ENCODE measurements at places on chromosomes 7 and 10. TPM values are rescaled to one million over a fixed set of nuclear protein-coding genes. Genes with fewer than 3 reads are reported as not detected.

GRCh38 chr10:67602268-67602950 lies 93.6 kb downstream of the CTNNA3 start:
- H3K4me3 ChIP-seq, result no peak overlapping the region
- no peaks in the 10 kb centered on the region for H3K4me1 ChIP-seq
- no peaks in the 10 kb centered on the region for H3K27me3 ChIP-seq
- no peak overlapping the region for H3K27ac ChIP-seq
- DNase-seq, result no peak

- no peak for DNase-seq
- no peaks in the 10 kb centered on the region for H3K36me3 ChIP-seq
- H3K4me3 ChIP-seq, result peak overlapping the region; percentile 71
- H3K27me3 ChIP-seq, result no peaks in the 10 kb centered on the region
Measured at GRCh38 chr10:48656914-48657305, 27.8 kb upstream of the WDFY4 start.

DNA sequence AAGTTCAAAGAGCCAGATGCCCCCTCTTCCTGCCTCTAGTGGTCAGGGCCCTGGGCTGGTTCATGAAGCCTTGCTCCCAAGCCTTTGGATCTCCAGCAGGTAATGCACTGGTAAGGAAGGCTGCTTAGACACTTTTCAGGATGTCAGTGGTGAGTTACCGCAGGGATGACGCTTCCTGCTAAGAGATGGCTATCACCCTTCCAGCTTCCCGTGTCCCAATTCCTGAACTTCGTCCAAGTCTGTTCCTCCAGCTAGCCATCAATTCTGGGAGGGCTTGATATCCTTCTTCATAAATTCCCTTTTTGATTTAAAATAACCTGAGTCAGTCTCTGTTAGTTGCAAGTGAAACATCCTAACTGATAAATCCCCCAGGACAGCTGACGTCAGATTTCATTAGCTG lies 221.2 kb downstream of the PLXNA4 start:
- peak; percentile 46 for DNase-seq
- H3K27ac ChIP-seq, result peak overlapping the region; percentile 11
- H3K27me3 ChIP-seq, result no peaks in the 10 kb centered on the region
- no peak overlapping the region for H3K4me3 ChIP-seq

GRCh38 chr7:79837915-79838314 lies 296.7 kb upstream of the GNAI1 start:
- H3K36me3 ChIP-seq, result no peaks in the 10 kb centered on the region
- H3K4me3 ChIP-seq, result no peak overlapping the region
- no peak overlapping the region for H3K27ac ChIP-seq
- no peaks in the 10 kb centered on the region for H3K4me1 ChIP-seq
- no peak for DNase-seq

DNA sequence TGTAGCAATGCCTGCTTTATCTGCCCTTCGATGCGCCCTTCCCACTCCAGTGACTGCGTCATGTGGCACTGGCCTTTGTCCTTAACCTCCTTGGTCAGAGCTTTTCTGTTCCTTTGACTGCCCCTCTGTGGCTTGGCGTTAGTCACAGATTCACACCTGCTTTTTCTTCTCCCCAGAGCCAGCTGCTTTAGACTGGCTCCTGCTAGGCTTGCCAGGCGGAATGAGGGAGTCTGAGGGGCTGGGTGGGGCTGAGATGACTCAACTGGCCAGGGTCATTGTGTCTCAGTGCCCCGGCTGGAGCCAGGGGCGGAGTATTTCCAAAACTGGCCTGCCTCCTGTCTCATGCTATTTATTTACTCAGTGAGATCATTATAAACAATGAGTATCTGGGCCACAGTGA lies 194.1 kb downstream of the EMX2 start:
- no peaks in the 10 kb centered on the region for H3K36me3 ChIP-seq
- H3K4me1 ChIP-seq, result no peaks in the 10 kb centered on the region
- H3K4me3 ChIP-seq, result no peak overlapping the region
- no peak for DNase-seq
- no peak overlapping the region for H3K27ac ChIP-seq

- no peaks in the 10 kb centered on the region for H3K36me3 ChIP-seq
- H3K4me1 ChIP-seq, result peaks cover 8% of the 10 kb centered on the region
- H3K27ac ChIP-seq, result no peak overlapping the region
- H3K27me3 ChIP-seq, result no peaks in the 10 kb centered on the region
- no peak overlapping the region for H3K4me3 ChIP-seq
Measured at GRCh38 chr7:147658392-147658967, 932.1 kb upstream of the C7orf33 start.

- no peak overlapping the region for H3K27ac ChIP-seq
- no peaks in the 10 kb centered on the region for H3K4me1 ChIP-seq
- H3K36me3 ChIP-seq, result no peaks in the 10 kb centered on the region
- no peak overlapping the region for H3K4me3 ChIP-seq
- no peaks in the 10 kb centered on the region for H3K27me3 ChIP-seq
Measured at GRCh38 chr10:10149899-10150298, 867.8 kb upstream of the CELF2 start.

DNA sequence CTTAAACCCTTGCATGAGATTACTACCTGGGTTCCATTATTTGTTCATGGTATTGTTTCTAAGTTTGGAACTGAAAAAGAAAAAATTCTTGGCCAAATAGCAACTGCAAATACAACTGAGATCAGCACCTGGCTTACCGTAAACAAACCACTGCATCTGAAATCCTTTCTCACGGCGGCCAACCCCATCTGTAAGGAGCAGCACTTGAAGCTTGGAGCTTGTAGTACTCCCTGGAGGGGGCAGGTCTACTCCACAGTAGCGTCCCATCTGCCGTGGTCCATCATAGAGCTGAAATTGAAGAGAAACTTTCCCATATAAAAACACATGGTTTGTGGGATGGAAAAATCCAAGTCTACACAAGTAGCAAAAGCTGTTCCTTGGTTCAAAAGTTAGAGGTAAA lies 109.9 kb downstream of the CUBN start:
- H3K27ac ChIP-seq, result no peak overlapping the region
- H3K4me1 ChIP-seq, result peaks cover 29% of the 10 kb centered on the region
- H3K36me3 ChIP-seq, result no peaks in the 10 kb centered on the region
- no peak overlapping the region for H3K4me3 ChIP-seq

DNA sequence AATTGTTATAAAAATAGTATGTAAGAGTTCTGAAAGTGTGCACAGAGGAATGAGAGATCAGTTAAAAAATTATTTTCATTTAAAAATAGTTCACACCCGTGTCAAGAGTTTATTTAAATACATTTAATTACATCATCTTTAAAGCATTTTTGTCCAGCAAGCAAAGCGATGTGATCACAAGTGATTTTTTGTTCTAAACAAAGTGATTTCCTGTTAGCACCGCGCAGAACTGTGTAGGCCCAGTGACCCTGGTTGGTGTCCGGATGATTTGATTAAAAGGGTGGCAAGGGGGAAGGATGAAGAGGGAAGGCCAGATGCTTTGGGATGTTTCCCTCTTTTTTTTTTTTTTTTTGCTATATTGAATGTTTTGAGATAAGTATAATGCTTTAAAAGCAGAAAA lies 227.8 kb upstream of the PITRM1 start:
- H3K4me3 ChIP-seq, result no peak overlapping the region
- no peaks in the 10 kb centered on the region for H3K27me3 ChIP-seq
- H3K4me1 ChIP-seq, result peaks cover 50% of the 10 kb centered on the region
- no peaks in the 10 kb centered on the region for H3K36me3 ChIP-seq
- peak overlapping the region; percentile 69 for H3K27ac ChIP-seq

- no peaks in the 10 kb centered on the region for H3K27me3 ChIP-seq
- no peak overlapping the region for H3K27ac ChIP-seq
- DNase-seq, result no peak
Measured at GRCh38 chr10:119256030-119256429, 48.7 kb downstream of the GRK5 start.

DNA sequence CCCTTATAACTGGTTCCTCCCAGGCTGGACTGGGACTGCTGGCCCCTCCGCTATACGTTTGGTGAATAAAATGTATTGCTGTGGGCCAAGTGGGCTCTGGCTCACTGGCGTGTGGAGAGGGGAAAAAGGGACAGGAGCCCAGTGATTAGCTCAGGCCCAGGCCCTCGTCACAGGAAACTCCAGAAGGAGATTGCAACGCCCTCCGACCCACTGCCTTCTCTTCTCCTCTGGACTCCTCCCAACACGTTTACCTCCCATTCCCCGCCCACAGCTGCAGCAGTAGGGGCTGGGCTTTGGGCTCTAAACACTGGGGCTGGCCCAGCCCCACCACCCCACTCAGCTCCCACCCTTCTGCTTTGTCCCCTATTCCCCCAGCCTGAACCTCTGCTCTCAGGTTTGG lies 173.9 kb downstream of the NEURL1 start:
- no peaks in the 10 kb centered on the region for H3K36me3 ChIP-seq
- peaks cover 7% of the 10 kb centered on the region for H3K4me1 ChIP-seq
- no peak overlapping the region for H3K27ac ChIP-seq
- no peak for DNase-seq

- no peaks in the 10 kb centered on the region for H3K27me3 ChIP-seq
- H3K27ac ChIP-seq, result no peak overlapping the region
- peaks cover 13% of the 10 kb centered on the region for H3K4me1 ChIP-seq
- H3K4me3 ChIP-seq, result no peak overlapping the region
- DNase-seq, result peak; percentile 90
- peaks cover 30% of the 10 kb centered on the region for H3K36me3 ChIP-seq
Measured at GRCh38 chr7:5497295-5498103, 73.9 kb upstream of the TNRC18 start.

DNA sequence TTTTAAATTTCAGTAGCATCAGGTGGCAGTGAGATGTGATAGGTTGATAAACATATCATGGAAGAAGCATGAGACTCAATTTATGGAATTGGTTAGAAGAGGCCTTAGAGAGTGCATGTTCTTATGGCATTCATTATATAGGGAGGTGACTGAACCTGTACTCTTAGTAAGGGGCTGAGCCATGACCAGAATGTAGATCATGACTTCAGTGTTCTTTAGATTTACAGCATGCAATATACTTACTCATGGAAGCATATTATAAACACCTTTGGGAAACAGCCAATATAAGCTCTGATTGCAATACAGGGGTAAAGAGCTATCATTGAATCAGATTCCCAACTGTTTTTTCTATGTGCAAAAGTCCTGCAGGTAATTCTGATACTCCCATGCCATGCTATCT lies 50.2 kb downstream of the NT5C3A start:
- no peak overlapping the region for H3K27ac ChIP-seq
- H3K36me3 ChIP-seq, result peaks cover 63% of the 10 kb centered on the region
- no peaks in the 10 kb centered on the region for H3K27me3 ChIP-seq
- H3K4me1 ChIP-seq, result no peaks in the 10 kb centered on the region
- DNase-seq, result no peak
- no peak overlapping the region for H3K4me3 ChIP-seq

DNA sequence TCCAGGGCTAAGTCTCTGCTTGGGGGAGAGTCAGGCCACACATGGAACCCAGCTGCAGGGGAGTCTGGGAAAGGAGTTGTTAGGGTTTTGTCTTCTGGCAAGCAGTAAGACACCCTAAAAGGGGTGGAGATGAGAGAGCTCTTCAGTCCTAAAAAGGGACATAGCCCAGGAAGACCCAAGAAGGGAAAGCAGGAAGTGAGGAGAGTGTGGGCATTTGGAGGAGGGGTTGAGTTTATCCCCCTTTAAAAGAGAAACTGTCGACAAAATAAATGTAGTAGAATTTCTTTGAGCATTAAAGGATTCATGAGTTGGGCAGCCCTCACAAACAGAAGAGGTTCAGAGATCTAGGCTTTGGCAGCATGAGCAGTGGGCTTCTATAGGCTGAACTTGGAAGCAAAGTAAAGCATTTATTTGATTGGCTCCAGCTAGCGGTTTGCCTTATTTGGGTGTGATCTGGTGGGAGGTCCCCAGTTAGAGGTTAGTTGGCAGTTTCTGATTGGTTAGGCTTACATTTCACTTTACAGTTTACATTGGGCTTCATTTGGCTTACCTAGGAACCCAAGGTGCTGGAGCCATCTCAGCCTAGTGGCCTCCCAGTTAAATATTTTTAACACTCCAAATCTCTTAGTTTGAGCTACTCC lies 246.7 kb downstream of the CAMK1D start:
- no peak for DNase-seq
- no peak overlapping the region for H3K4me3 ChIP-seq
- H3K27ac ChIP-seq, result no peak overlapping the region
- no peaks in the 10 kb centered on the region for H3K4me1 ChIP-seq
- no peaks in the 10 kb centered on the region for H3K27me3 ChIP-seq

DNA sequence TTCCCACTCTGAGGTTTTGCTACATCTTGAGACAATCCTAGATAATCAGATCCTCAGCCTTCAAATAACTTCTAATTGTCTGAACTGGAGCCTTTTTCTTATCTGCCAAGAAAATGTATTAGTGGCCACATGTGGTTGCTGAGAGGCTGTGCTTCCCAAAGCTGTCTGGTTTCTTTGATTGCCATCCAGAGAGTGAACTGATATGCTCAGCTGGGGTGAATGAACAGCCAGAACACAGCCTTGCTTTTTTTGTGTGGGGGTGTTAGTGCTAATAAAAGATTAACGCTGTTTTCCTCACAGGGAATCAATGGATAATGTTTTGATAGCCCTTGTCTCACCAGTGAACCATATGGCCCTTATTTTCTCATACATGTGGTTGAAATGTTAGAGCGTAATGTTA lies 66.9 kb downstream of the BBS9 start:
- no peaks in the 10 kb centered on the region for H3K27me3 ChIP-seq
- no peak overlapping the region for H3K27ac ChIP-seq
- peak; percentile 49 for DNase-seq
- H3K4me1 ChIP-seq, result no peaks in the 10 kb centered on the region
- no peak overlapping the region for H3K4me3 ChIP-seq
- H3K36me3 ChIP-seq, result no peaks in the 10 kb centered on the region

GRCh38 chr10:23614483-23614882 lies 175.6 kb downstream of the OTUD1 start:
- H3K27ac ChIP-seq, result no peak overlapping the region
- H3K4me3 ChIP-seq, result no peak overlapping the region
- H3K27me3 ChIP-seq, result no peaks in the 10 kb centered on the region
- DNase-seq, result no peak
- no peaks in the 10 kb centered on the region for H3K36me3 ChIP-seq
- no peaks in the 10 kb centered on the region for H3K4me1 ChIP-seq

CRYGN gene
- not detected for polyA plus RNA-seq

PNLIPRP2 gene
- not detected for polyA plus RNA-seq
